ENCODE measurements at places on chromosomes 13 and 19.

DNA sequence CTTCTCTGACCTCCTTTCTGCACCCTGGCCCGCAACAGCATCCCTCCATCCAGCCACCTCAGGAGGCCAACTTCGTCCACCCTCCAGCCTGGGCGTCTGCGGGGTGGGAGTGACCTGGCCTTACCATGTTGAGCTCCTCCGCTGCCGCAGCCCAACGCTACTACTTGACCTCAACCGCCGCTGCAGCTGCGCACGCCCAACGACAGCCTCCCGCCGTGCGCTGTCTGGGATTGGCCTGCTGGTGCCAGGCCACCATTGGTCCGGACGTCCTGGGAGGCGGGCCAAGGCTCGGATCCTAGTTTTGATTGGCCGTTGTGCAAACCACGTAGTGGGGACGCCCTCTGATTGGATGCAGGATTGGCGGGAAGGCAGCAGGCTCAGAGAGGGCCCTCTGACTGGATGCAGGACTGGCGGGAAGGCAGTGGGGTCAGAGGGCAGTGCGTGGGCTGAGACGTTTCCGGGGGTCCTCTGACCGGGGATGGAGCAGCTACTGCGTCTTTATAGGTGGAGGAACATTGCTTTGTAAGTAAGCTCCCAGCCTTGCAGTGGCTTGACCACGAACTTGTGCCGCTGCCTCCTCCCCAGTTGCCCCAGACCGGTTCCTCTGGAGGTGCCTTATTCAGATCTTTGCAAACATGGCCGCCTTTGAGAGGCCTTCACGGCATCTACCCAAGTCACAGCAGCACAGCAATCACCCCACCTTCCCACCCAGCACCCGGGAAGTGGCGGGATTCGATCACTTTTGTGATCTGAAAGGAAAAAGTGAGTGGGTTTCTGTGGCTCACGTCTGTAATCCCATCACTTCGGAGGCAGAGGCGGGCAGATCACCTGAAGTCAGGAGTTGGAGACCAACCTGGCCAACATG lies at the start of gene TUBA3C:
Gene TUBA3C, minus strand, starts transcription at position 204 of the 865 bp plus-strand sequence. Its CDS starts 77 bp downstream, at position 127.
- no peak for DNase-seq

DNA sequence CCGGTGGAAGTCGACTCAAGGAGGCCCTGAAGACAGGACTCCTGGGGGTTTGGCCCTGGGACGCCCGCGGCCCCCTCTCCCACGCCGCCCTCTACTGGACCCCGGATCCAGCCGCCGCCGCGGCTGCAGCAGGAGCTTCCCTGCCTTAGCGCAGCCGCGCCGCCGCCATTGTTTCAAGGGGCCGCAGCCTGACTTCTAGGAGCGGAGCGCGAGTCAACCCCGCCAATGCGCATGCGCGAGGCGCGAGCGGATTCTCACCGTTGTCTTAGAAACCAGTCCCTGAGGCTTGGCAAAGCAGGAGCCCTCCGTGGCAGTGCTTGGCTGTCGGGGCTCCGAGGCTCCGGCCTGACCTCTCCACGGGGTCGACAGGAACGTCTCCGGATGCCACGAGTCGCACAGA lies 19.1 kb upstream of the ZNF420 start:
- no peak for DNase-seq

DNA sequence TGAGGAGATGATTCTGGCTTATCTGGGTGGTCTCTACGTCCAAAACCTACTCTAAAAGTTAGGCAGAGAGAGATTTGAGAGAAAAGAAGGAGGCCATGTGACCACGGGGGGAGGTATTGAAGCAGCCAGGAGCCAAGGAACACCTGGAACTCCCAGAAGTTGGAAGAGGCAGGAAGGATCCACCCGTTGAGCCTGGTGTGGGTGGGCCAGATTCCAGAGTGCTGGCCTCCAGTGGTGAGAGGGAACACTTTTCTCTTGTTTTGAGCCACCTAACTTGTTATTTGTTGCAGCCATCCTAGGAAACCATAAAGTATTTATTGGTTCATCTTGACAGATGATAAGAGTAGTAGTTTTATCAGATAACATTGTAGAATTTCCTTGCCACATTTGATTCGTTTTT lies 396.9 kb downstream of the MYO16 start:
- DNase-seq: no peak

DNA sequence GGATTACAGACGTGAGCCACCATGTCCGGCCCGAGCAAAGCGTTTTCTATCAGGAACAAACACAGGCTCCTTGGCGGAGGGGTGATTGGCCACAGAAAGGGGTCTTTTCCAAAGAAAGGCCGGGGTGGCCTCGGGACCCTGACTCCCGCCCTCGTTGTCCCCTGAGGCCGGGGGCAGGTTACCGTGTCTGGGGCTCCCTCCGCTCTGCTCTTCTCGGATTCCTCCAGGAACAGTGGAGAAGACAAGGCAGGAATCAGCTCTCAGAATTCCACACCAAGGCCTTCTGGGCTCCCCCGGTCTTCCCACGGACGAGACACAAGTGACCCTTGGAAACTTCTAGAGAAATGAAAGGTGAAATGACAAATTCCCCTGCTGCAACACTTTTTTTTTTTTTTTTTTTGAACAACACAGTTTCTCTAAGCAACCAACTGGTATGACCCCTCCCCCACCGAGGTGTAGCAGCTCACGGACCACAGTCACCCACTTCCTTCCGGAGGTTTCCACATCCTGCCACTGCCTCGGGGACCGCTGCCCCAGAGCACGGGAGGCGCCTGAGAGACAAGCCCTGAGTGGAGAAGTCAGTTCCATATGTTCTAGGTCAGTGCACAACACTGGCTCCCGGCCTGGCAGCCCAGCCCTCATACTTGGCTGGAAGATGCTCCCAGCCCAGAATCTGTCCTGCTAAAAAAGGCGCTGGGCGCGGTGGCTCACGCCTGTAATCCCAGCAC lies 11.0 kb downstream of the MOB3A start:
- DNase-seq: no peak

All from NCI-H524 treated with DMSO at 0.1 percent for 48 hours (cell line).